ENCODE measurements at places on chromosomes 7 and 10.

- no peak for DNase-seq
These were observed 28.8 kb downstream of the DENND10 start for GRCh38 chr10:119132521-119133345.

DNA sequence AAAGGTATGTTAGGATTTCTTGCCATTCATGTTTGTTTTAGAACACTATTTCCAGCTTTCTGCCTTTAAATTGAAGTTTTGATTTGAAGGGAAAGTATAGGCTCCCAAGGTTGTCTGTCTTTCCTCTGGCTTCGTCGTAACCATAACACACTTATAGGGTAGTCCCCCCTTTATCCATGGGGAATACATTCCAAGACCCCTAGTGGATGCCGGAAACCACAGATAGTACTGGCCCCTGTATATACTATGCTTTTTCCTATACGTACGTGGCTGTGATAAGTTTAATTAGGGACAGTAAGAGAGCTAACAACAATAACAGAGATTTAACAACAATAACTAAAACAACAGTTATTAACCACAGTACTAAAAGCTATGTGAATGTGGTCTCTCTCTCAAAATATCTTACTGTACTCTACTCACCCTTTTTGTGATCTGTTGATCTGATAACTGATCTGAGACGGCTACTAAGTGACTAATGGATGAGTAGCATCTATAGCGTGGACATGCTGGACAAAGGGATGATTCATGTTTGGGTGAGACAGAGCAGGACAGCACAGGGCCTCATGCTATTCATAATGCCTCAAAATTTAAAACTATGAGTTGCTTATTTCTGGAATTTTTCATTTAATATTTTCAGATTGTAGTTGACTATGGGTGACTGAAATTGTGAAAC is 273.1 kb downstream of the AUTS2 start:
- no peak for DNase-seq

DNA sequence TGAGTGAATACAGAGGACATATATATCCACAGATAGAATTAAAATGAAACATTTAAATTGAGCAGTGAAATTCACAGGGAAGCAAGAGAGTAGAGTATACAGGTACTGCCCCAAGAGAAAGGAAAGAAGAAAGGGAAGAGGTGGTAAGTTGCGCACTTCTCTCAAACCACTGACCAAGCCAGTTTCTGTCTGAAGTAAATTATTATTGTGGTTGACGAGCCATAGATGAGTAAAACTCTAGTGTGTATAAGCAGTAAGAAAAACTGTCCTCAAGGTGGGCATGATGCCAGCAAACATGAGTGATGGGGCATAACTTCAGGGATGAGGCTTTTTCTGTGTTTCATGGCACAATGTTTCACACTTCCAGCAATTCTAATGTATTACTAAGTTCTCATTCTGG is 4.4 kb upstream of the BET1 start:
- DNase-seq: no peak

- DNase-seq: no peak
These were observed 36.8 kb upstream of the ARMS2 start for GRCh38 chr10:122417667-122418066.

- peak; percentile 43 for DNase-seq
These were observed 83.0 kb upstream of the ADRB1 start for GRCh38 chr10:113960617-113961181.

DNA sequence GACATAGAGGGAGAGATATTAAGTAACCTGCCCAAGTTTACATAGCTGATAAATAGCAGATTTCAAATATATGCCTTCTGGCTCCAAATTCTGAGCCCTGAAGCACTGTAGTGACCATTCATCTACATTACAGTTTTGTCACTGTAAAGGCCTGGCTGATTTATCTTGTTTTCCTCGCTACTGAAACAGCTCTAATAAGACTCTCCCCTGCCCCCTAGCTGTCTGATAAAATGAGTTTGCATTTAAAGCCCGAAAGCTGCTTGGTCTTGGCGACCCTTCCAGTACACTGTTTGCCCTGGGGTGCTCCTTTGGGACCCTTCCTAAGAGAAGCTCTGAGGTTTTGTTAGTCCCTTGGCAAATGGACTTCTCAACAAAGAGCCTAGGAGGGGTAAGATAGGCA is 59.7 kb upstream of the RAB11FIP2 start:
- no peak for DNase-seq

DNA sequence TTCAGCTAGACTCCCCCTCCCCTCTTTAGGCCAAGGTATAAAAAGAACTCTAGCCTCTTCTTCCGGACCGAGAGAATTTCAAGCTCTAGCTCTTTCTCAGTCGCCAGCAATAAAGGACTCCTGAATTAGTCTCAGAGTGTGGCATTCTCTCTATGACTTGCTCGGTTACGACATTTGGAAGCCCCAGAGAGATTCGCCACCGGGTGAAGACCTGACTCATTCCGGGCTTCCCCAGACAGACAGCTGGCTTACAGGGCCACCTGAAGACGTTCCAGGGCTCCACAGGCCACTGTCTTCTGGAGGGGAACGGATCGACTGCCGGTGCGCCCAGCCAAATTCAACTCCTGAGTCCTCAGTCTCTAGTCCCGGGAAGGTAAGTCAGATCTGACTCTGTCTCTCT is at the start of gene AKR1B15:
TSS of gene AKR1B15 (plus strand) at position 234 of the 400 bp plus-strand sequence. CDS start 15,510 bp downstream, outside the sequence.
- no peak for DNase-seq

DNA sequence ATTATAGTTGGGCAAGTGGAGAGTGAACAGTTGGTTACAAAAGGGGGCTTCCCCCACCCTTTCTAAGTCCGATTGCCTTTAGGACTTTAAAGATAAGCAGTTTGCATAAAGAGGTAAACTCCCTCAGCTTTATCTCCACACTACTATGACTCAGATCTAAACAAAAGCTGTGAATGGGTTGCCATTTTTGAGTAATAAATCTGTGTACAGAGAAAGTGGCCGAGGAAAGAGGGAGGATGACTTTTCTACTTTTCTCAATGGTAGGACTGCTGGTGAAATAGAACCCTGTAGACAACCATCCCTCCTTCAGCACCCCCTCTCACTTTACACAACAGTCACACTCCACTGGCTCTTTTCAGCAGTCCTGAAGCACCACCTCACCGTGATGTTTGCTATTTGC is 71.2 kb downstream of the DNMBP start:
- no peak for DNase-seq

GRCh38 chr7:68581417-68581816 is 1016.9 kb upstream of the AUTS2 start:
- no peak for DNase-seq

DNA sequence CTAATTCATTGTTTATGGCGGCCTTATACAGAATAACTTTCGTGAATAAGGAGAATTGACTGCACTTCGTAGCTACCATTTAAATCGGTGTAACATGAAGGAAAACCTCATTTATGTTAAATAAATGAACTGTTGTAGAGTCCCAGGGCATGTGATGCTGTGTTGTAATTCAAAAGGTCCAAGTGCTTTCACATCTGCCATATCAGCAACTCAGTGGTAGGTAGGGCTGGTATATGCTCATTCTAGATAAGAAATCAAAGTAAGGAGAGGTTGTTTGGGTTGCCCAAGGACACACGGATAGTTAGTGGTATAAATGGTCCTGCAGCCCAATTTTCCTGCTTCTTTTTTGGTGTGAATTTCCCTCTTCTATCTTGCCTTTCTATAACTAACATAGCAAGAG is 15.8 kb downstream of the BBS9 start:
- no peak for DNase-seq

DNA sequence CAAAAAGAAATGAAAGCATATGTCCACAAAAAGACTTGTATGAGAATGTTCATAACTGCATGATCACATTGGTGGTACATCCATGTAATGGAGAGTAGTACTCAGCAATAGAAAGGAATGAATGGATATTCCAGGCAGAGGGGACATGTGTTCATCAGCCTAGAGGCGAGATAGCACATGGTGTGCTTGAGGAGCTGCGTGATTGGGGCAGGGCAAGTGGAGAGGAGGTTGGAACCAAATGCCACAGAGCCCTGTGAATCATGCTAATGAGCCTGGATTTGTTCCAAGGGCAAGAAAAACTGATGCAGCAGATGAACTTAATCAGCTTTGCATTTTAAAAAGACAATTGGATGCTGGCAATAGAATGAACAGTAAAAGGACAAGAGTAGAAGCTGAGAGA is 73.3 kb downstream of the C10orf90 start:
- DNase-seq: no peak

DNA sequence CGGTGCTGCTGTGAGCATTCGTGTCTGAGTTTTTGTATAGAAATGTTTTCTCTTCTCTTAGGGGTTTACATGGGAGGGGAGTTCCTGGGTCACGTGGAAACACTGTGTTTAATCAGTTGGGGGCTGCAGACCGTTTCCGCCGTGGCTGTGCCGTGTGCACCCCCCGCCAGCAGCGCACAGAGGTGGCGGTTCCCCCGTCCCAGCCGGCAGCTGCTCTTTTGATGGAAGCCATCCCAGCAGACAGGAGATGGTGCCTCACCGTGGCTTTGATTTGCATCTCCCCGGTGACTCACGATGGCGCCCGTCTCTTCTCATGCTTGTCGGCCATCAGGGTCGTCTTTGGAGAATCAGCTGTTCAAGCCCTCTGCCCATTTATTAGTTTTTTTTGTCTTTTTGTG is 34.9 kb upstream of the FOXL3 start:
- DNase-seq: no peak

- DNase-seq: no peak
These were observed 6.9 kb upstream of the ACSL5 start for GRCh38 chr10:112366992-112367391.

DNA sequence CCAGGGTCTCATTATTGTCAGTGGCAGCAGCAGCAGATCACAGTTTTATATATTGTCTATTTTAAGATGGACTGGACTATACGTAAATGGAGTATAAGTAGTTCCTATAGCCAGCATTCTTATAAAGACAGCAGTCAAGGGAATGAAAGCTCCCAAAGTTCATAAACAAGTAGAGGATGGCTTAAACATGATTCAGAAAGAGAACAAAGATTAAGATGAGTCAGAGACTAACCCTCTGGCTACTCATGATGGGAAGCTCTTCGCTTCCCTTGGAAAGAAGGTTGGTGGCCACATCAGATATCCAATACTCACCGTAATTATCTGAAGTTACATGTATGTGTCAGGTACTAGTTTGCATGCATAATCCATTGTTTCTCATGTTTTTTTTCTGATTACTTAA is 277.0 kb downstream of the INHBA start:
- no peak for DNase-seq

GRCh38 chr7:39845006-39845405 is 105.0 kb upstream of the CDK13 start:
- DNase-seq: no peak

DNA sequence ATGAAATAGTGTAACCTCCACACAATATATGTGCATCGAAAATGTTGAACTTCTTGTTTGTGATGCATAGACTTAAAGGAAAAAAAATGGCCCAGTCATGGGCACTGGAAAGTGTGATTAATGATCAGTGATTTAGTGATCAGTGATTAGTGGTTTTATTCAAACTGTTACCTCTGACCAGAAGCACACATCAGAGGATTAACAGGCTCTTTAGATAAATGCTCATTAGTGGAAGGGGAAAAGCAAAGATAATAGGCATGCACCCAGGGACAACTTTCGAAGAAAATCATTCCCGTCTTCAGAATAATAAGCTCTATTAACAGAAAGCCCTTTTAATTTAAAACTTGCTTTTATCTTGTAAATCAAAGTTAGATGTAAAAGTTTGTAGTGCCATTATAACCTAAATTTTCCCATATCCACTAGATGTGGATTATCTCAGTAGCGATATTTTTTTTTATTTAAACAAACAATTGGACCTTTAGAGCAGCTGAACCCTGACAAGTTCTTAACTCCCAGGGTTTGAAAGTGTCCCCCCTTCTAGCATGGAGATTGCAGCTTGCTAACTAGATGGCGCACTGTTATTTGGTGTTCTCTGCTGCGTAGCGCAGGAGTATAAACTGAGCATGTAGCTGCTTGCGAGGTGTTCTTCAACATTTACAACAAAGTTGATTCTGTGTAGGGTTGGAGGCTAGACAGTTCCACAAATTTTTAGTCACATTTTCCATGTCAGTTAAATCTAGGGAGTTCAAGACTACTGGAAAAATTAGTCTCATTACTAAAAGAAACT is at the start of gene CREB5:
TSS of gene CREB5 (plus strand) at position 643 of the 787 bp plus-strand sequence. CDS start 397 bp downstream, outside the sequence.
- DNase-seq: no peak

- no peak for DNase-seq
These were observed 351.1 kb upstream of the KLF6 start for GRCh38 chr10:4136121-4136520.

GRCh38 chr10:62186999-62187675 is 81.5 kb downstream of the RTKN2 start:
- no peak for DNase-seq

- no peak for DNase-seq
These were observed 20.0 kb downstream of the VSIR start for GRCh38 chr10:71753091-71753959.

- no peak for DNase-seq
These were observed 426.1 kb upstream of the LRRN3 start for GRCh38 chr7:110664803-110665202.

DNA sequence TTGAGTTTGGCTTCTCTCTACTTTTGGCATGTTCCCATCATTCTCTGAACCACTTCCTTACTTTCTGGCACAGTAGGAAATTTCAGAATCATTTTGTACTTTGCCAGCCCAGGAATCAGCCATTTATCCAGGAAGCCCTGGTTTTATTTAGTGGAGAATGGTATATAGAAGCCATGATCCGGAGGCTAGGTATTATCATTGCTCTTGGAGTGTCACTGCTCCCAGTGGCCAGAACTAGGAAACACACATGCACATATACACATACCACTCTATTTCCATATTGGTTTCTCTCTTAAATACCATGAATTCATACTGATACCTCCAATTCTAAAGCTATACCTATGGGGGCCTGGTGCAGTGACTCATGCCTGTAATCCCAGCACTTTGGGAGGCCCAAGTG is 36.3 kb downstream of the SUFU start:
- DNase-seq: no peak

- DNase-seq: no peak
These were observed 745.1 kb upstream of the LRRTM3 start for GRCh38 chr10:66180581-66181318.

DNA sequence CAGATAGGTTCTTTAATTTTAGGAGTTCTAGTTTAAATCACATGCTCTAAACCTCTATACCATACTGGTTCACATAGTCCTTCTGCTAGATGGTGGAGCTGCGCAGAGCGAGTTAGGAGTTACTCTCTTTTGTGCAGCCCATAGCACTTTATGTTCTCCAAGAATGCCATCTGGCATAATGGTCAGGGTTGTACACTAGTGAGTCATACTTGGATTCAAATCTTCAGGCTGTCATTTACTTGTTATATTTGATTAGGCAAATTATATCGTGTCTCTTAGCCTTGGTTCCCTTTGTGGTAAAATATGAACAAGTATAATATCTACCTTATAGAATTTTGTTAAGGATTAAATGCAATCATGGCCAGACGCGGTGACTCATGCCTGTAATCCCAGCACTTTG is 1078.3 kb downstream of the NRG3 start:
- DNase-seq: no peak

DNA sequence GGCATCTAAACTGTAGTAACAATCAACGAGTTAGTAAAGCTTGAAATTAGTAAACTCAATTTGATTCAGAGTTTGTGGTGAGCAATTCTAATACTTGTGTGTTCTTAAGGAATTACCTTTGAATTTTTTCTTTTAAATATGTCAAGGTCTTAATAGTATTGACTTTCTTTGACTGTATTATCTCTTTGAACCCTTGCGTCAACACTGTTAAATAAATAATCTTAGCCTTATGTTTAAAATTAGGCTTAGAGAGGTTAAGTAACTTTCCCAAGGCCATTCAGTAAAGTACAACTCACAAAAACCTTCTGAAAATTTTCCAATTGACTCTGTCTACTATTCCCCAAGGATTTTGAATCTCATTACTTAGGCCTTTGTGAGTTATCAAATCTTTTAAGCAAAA is 716.4 kb downstream of the NRG3 start:
- no peak for DNase-seq
